Mesenchymal stem cell (in vitro differentiated cells and primary cell): ENCODE measurements at places on chromosomes 11 and 22.

- H3K36me3 ChIP-seq, result no peaks in the 10 kb centered on the region
- H3K27me3 ChIP-seq, result no peaks in the 10 kb centered on the region
Measured at GRCh38 chr11:20459865-20460264, 72.3 kb downstream of the PRMT3 start.

DNA sequence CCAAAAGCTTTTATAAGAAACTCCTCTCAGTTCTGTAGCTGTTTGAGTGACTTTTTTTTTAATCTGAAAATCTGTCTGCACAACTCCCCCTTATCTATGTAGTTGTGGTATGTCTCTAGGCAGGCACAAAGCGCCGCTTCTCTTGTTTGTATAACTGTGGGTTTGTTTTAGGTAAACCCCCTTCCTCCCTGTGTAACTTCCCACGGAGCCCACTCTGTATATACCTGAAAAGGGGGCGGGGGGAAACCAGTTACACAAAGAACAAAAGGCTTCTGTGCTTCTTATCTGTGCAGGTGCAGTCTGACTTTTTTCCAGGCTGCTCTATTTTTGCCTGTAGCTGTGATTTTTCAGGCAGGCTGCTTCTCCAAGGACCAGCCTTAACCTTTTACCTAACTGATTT, 13.2 kb downstream of the OR10AG1 start:
- no peak overlapping the region for H3K27ac ChIP-seq
- no peaks in the 10 kb centered on the region for H3K36me3 ChIP-seq
- no peak overlapping the region for H3K4me3 ChIP-seq

GRCh38 chr11:95599959-95600586, 189.5 kb downstream of the FAM76B start:
- no peaks in the 10 kb centered on the region for H3K36me3 ChIP-seq
- no peak overlapping the region for H3K27ac ChIP-seq
- H3K4me1 ChIP-seq, result no peaks in the 10 kb centered on the region
- DNase-seq, result no peak
- no peaks in the 10 kb centered on the region for H3K27me3 ChIP-seq

DNA sequence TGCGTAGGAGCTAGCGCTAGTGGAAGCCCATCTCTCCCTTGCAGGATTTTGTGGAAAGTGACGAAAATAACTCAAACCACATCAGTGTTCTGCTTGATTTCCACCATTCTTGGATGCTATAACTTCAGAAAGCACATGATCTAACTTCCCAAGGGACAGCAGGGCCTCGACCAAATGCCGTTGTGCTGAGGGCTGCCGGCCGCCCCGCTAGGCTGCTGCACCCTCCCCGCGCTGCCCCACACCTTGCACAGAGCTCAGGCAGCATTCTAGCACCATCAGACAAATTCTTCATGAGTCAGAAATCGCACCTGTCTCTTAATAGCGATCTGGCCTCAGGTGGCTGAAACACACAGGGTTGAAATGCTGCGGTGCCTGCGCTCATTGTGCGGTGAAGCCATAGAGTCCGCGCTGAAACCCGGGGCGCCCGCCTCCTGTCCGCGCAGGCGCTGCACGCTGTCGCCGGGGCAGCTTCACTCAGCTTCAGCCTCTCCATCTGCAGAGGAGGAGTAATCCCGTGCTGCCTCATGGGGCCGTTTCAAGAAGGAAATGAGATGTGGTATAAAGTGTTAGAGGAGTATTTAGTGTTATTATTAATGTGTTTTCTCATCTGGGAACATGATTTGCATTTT, 59.2 kb upstream of the B3GAT1 start:
- H3K4me1 ChIP-seq, result no peaks in the 10 kb centered on the region
- no peak for DNase-seq
- peaks cover 7% of the 10 kb centered on the region for H3K27me3 ChIP-seq
- no peak overlapping the region for H3K4me3 ChIP-seq
- H3K36me3 ChIP-seq, result no peaks in the 10 kb centered on the region
- H3K27ac ChIP-seq, result no peak overlapping the region

- H3K27ac ChIP-seq, result no peak overlapping the region
- H3K4me3 ChIP-seq, result no peak overlapping the region
- DNase-seq, result peak; percentile 43
- H3K36me3 ChIP-seq, result peaks cover 52% of the 10 kb centered on the region
Measured at GRCh38 chr11:12868315-12869073, 140.6 kb upstream of the RASSF10 start.

DNA sequence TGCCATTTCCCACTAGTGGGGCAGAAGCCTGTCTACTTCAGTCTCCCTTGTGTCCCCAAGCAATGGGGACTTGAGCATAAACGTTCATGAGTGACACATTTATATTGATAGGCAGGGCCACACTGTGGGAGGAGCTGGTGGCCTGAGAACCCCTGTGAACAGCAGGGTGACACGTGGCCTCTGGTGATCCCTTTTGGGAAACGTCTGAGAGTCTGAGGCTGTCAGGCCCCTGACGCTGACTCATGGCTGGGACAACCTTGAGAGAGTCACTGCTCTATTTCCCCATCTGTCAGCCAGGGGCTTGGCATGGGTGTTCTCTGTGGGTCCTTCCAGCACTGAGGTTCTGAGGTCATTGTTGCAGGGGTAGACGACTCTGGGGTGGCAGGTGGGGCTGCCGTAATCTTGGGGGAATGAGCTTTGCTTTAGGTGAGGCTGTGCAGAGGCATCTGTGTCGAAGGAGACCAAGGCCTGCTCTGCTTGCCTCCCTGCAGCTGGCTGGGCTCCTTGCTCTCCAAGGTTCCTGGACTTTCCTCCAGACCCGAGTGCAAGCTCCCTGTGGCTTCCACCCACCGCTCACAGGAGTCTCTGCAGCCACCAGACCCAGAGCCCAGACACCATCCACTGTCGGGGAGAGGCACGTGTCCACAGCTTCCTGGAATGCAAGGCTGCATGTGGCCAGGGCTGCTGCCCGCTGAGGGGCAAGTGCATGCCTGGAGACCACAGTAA, 54.7 kb downstream of the SMIM38 start:
- H3K4me3 ChIP-seq, result no peak overlapping the region
- H3K27ac ChIP-seq, result no peak overlapping the region
- DNase-seq, result peak; percentile 32
- H3K27me3 ChIP-seq, result peaks cover 82% of the 10 kb centered on the region

DNA sequence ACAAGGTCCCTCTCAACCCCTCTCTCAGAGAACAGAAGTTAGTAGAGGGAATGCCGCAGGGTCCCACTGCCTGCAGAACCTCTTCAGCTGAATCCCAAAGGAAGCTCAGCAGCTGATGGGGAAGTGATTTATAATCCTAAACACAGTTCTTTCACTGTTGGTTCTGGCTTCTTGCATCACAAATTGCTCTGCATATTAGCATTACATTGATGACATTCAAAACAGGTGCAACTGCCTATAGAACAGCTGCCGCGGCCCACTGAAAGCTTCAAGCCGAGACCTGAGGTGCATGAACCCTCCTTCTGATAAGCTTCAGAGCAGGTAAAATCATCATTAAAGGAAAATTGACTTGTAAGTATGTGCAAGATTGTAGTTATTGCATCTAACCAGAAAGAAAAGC, 75.2 kb upstream of the KIRREL3 start:
- H3K36me3 ChIP-seq, result no peaks in the 10 kb centered on the region
- H3K4me1 ChIP-seq, result no peaks in the 10 kb centered on the region
- H3K27me3 ChIP-seq, result peaks cover 6% of the 10 kb centered on the region
- H3K4me3 ChIP-seq, result no peak overlapping the region
- no peak for DNase-seq

DNA sequence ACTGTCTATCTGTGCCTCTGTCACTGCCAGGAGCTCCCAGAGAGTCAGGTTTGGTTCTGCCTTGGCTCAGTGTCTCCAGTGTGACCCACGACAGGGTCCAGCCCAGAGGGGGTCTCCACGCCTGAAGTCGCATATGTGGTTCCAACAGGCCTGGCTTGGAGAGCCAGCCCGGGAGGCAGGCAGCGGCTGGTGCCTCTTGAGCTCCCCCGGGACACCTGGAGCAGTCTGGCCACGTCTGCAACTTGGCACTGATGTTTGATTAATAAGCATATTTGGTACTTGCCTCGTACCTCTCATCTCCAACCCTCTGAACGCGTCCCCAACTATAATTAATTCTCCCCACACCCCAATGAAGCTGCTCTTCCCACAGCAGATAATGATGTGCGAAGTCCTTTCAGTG, 31.7 kb upstream of the SHISAL1 start:
- H3K36me3 ChIP-seq, result peaks cover 3% of the 10 kb centered on the region
- peaks cover 11% of the 10 kb centered on the region for H3K4me1 ChIP-seq
- no peak overlapping the region for H3K4me3 ChIP-seq

- no peak for DNase-seq
- H3K36me3 ChIP-seq, result no peaks in the 10 kb centered on the region
- peak overlapping the region; percentile 7 for H3K4me3 ChIP-seq
- H3K27me3 ChIP-seq, result peaks cover 30% of the 10 kb centered on the region
- H3K27ac ChIP-seq, result no peak overlapping the region
- peaks cover 3% of the 10 kb centered on the region for H3K4me1 ChIP-seq
Measured at GRCh38 chr11:77195071-77195755, 67.2 kb downstream of the MYO7A start.

GRCh38 chr11:78397398-78397797, 20.2 kb downstream of the GAB2 start:
- H3K27me3 ChIP-seq, result no peaks in the 10 kb centered on the region
- H3K4me1 ChIP-seq, result no peaks in the 10 kb centered on the region
- DNase-seq, result peak; percentile 32
- no peaks in the 10 kb centered on the region for H3K36me3 ChIP-seq
- no peak overlapping the region for H3K4me3 ChIP-seq

- H3K4me1 ChIP-seq, result no peaks in the 10 kb centered on the region
- DNase-seq, result peak; percentile 80
- no peak overlapping the region for H3K27ac ChIP-seq
- no peaks in the 10 kb centered on the region for H3K36me3 ChIP-seq
Measured at GRCh38 chr11:80593648-80594374, 1153.0 kb upstream of the TENM4 start.

DNA sequence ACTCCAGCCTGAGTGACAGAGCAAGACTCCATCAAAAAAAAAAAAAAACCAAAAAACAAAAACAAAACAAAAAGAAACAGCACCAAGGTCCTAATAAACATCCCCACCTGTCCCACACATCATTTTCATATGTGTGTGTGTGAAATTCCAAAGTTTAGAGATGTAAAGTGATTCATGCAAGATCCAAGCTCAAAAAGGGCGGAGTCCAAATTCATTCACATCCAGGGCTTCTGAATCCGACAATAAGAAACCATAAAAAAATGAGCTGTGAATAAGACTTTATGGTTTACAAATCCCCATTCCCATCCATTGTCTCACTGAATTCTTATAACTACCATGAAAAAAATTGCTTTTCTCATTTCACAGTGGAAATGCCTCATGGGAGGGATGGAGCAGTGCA, 30.9 kb upstream of the IGSF22 start:
- no peak overlapping the region for H3K27ac ChIP-seq
- H3K36me3 ChIP-seq, result no peaks in the 10 kb centered on the region
- no peaks in the 10 kb centered on the region for H3K27me3 ChIP-seq

GRCh38 chr11:5992150-5992549, 5.4 kb upstream of the OR52L1 start:
- H3K36me3 ChIP-seq, result no peaks in the 10 kb centered on the region
- peak overlapping the region; percentile 40 for H3K4me3 ChIP-seq
- no peak for DNase-seq
- peaks cover 17% of the 10 kb centered on the region for H3K27me3 ChIP-seq
- H3K27ac ChIP-seq, result no peak overlapping the region

DNA sequence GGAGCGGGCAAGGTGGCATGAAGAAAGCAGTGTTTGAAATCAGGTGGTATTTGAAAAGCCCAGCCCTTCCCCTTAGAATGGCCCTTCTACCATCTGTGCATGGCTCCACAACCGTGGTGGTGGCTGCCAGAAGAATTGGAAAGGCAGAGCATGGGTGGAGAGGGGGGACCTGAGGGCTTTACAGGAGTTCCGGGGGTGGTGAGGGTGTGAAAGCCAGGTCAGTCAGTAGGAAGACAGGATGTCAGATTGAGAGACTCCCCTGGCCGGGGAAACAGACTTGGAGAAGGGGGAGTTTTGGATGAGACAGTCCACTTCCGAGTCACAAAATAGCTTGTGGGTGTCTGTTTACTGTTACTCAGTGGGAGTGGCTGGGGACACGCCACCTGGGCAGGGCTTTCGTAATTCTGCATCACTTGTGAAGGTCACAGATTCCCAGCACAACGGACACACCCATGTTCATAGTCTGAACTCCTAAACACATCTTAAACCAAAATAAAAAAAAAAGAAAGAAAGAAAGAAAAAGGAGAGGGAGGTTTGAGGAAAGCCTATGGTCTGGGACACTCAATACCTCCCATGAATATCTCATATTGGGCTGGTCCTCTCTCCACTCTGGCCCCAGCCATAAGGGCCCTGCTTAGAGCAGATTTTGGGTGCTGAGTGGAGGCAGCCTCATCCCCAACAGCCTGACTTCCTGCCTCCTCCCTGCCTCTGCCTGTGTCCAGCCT, 24.4 kb upstream of the SMIM35 start:
- H3K27ac ChIP-seq, result no peak overlapping the region
- H3K27me3 ChIP-seq, result peaks cover 39% of the 10 kb centered on the region
- H3K36me3 ChIP-seq, result no peaks in the 10 kb centered on the region
- no peak overlapping the region for H3K4me3 ChIP-seq

DNA sequence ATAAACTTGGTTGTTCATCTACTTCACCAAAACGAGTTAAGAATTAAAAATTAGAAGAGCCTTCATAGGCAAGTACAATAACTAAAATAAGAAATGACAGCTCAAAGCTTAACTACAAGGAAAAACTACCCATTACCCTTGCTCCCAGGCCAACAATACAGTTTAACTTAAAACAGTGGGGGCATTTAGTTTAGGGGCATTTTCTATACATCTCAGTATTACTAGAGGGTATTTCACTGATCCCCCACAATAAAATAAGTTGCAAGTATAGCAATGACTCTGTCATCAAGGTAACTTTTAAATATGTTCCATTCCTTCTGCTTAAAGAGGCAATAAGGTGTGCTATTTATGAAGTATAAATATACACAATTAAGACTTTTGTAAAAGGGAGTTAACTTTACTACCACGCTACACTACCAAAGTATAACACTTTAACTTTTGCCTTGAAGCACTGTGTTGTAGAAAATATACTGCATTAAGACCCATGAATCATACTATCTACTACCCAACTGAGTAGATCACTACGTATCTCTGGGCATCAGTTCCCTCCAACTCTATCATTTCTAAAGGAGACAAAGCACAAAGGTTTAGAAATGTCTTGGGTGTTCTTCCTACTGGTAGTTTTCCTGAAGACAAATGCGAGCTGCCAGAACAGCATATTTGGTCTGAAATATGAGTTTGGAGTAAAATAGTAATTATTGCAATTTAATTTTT, 29.8 kb downstream of the CHORDC1 start:
- no peaks in the 10 kb centered on the region for H3K4me1 ChIP-seq
- H3K36me3 ChIP-seq, result no peaks in the 10 kb centered on the region
- H3K27ac ChIP-seq, result no peak overlapping the region
- no peaks in the 10 kb centered on the region for H3K27me3 ChIP-seq
- no peak overlapping the region for H3K4me3 ChIP-seq
- DNase-seq, result no peak
